Muscle of back (tissue), 13 donors: ENCODE measurements at places on chromosomes 5 and 9. TPM values are rescaled to one million over a fixed set of nuclear protein-coding genes. Genes with fewer than 3 reads are reported as not detected.
A peak's percentile ranks its signal among the peaks of the same experiment; 100 is the strongest.

DNA sequence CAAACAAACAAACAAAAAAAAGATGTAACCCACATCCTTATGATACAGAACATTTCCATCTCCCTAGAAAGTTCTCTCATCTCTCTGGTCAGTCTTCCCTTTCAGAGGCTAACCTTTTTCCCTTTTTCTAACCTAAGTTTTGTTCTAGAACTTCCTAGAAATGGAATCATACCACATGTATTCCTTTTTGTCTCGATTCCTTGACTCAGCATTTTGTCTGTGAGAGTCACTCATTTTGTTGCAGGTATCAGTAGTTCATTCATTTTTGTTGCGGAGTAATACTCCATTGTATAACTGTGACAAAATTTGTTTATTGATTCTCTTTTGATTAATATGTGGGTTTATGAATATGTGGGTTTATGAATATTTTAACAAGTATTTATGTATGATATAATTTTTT, 400.0 kb upstream of the PDE4D start:
- DNase-seq = no peak

- DNase-seq = no peak
Measured at GRCh38 chr5:34844106-34844505, 5.1 kb downstream of the TTC23L start.

GRCh38 chr5:115657881-115658233, 32.0 kb upstream of the TMED7 start:
- DNase-seq = no peak

- DNase-seq = no peak
Measured at GRCh38 chr9:88177371-88177770, 39.1 kb upstream of the SPATA31C2 start.

DNA sequence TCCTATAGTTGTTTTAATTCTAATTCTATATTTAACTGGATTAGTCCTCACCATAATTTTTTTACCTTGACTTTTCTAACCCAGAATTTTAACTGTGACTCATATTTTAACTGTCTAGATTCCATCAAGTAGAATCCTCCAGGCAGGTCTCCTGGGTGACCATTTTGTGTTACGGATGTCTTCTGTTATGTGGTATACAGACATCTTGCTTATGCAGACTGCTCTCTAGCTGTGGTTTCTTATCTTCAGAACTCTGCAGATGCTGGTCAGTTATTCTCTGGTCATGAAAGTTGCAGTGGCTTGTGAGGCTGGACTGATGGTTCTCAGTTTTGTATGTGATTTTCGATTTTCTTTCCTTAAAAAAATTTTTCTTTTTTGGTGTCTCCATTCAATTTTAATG, 139.4 kb downstream of the ATG10 start:
- DNase-seq = no peak

- peak; percentile 45 for DNase-seq
Measured at GRCh38 chr5:163532171-163533084, 27.0 kb downstream of the MAT2B start.

DNA sequence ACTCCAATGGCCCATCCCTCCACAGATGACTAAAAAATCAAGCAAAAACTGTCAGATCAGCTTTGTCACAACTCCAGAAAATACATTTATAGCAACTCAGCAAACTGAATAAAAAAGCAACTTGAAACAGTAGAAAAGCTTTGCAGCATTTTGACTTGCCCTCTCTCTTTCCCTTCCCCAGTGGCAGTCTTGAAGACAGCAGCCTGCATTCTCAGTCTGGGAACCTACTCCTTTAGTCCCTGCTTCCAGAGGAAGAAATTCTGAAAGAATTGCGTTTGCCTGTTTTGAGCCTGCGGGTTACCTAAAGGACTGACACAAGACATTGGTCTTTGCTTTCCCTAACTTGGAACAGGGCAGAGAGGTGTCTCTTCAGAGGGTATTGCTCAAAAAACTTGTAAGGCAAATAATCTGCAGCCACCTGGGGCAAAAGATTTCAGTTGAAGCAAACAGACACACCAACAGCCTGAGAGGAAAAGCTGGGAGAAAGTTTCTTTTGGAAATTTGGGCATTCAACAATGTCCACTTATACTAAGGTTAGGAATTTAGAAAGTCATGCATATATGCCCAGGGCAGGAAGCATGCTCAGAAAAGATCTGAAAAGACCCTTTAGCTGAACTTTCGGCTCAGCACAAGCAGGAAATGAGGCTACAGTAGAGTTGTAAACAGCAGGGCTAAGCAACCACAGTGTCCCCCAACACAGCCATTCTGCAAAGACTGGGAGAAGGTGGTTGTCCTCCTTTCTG, 15.2 kb upstream of the SLC35D2 start:
- DNase-seq = no peak

GRCh38 chr9:70609542-70610286, 195.3 kb upstream of the KLF9 start:
- peak; percentile 82 for DNase-seq

DNA sequence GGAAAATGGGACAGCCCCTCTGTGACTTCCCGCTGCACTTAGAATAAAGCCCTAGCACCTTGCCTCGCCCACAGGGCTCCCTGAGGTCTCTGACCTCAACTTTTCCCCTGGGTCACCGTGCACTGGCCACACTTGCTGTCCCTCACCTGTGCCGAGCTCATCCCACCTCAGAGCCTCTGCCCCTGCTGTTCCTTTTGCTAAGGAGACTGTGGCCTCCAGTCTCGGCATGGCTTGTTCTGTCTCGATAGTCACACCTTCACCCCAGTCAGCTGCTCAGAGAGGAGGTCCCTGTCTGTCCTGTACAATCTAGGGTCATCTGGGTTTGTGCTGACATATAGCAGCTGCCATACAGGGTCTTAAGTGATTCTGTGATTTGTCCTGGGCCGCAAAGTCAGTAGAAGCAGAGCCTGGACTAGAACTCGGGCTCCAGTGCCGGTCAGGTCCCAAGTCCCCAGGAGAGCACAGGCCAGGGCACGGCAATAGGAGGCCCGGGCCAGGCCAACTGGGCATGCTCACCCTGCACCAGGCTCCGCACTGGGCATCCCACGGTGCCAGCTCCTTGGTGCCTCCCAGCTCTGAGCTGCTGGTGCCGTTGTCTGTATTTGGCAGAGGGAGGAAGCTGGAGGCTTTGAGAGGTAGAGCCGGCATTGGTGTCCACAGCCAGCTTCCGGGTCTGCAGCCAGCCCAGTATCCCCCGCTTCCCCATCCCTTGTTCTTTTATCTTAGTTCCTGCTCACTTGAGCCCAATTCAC, 35.2 kb downstream of the NCS1 start:
- no peak for DNase-seq

GRCh38 chr5:62029303-62029702, 276.7 kb upstream of the KIF2A start:
- DNase-seq = no peak

DNA sequence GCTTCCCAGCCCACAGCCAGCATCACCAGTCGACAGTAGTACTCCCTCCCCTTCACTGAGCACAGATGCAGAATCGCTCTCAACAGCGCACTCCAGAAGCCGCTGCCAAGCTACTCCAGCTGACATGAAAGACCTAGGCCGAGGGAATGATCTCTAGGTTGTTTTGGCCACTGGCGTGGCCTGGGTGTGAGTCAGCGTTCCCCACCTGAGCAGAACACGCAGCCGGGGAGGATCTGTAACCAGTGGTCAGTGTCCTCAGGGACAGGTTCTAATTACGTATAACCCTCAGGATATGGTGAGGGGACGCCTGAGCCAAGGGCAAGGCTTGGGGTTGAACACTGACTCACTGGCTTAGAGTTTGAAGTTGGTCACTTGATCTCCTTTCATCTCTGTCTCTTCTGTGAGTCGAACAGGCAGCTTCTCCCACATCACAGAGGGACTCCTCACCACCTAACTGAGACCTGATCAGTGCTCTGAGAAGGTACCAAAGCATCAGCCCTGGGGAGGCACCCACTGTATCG, 76.9 kb upstream of the IL17B start:
- DNase-seq = peak; percentile 69

Gene PTGES2
- 39.3 TPM for polyA plus RNA-seq

Gene RARS1
- polyA plus RNA-seq = 55.6 TPM

Gene IFNK
- not detected for polyA plus RNA-seq

Gene TIGD6
- polyA plus RNA-seq = 3.2 TPM
